ENCODE measurements at places on chromosomes 6 and 20.

DNA sequence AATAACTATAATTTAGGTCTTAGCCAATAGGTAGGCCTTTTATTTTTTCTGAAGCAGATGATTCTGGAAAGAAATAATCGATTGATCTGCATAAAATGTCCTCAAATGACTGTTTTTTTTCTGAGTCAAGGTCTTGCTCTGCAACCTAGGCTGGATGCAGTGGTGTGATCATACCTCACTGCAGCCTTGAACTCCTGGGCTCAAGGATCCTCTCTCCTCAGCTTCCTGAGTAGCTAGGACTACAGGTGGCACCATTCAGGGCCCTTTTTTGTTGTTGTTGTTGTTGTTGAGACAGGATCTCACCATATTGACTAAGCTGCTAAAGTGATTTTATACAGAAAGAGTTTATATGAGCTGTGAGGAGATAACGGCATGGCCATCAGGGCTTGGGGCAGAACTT, 18.2 kb downstream of the GLYATL3 start:
- no peak for DNase-seq

- no peak for DNase-seq
Measured at GRCh38 chr6:48826901-48827701, 636.0 kb downstream of the MMUT start.

DNA sequence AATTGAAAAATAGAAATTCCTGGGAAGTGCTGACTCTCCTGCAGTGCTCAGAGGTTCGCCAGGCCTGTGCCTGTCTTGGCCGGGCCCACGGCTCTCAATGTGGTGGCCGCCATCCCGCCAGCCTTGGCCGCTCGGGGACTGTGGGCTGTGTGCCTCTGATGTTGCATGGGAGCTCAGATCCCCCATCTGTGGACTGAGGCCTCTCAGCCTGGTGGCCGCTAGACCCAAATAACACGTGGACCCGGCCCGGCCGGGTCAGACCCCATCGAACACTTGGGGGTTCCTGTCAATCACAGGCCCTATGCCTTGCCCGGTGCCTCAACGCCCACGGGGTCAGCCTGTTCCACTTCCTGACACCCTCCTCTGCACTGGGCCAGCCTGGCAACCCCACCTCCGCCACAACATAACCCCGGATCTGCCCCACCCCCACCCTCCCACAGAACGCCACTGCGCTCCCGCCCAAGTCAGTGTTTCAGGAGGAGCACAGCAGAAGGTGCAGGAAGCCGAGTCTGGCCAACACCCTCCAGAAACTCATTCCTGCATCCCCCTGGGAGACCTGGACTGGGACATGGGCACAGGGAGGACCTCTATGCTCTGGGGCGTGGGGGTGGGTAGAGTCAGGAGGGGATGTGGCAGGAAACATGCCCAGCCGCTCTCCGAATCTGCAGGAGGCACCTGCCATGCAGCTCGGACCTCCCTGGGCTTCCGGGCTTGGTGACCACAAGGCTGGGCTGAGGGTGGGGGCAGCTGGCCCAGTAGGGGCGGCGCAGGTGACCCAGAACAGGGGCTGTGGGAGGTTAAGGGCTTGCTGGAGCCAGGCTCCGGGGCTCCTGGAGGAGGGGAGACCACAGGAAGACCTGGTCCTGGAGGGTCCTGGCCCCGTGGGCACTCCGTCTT, 98.7 kb upstream of the BHLHE23 start:
- DNase-seq: no peak

DNA sequence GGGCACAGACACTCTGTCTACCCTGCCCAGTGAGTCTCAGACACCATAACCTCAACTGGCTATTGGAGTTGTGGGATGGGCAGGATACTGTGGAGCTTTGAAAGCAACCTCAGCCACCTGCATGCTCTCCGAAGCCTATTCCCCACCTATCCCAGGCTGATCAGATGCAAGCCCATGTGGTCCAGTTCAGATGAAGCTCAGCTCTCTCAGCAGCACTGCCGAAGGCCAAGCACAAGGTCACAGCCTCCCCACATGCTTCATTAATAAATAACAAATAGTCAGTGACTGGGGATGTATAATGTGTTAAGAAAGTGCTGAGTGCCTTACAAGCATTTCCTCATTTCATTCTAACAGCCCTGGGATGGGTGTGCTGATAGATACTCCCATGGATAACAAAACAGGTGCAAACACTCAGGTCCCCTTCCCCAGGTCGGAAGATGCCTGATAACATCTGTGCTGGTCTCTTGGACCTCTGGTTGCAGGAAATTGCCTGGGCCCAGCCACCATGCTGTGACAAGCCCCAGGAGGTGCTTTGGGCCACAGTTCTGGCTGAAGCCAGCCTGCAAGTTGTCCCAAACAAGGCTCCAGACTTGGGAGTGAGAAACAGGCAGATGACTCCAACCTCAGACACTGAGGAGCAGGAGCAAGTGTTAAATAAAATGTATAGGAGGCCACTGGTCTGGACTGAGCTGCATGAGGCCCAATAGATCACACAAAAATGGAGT, 3.7 kb downstream of the ACSS1 start:
- DNase-seq: no peak

GRCh38 chr20:41592516-41593216, 25.5 kb downstream of the CHD6 start:
- DNase-seq: no peak

GRCh38 chr20:1894471-1894950, 696 bp upstream of the SIRPA start:
- no peak for DNase-seq

GRCh38 chr6:11273406-11274065, 41.1 kb upstream of the NEDD9 start:
- no peak for DNase-seq

- DNase-seq: no peak
Measured at GRCh38 chr6:117397536-117398227, 28.1 kb downstream of the ROS1 start.

DNA sequence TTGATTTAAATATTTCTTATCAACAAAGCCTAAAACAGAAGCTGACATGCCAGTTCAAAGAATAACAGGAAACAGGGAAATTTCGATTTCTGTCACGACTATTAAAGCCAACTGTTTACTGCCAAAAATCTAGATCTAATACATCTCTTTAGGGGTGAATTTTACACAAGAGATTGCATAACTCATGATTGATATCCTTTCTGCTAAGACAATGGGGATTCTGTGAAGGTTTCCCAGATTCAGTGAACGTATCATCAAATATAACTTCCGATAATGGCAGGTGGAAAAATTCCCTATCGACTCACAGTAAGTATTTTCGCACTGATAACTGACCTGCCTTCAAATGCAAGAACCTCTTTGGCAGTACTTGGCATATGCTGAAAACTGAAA, 42.9 kb downstream of the NHSL1 start:
- no peak for DNase-seq

DNA sequence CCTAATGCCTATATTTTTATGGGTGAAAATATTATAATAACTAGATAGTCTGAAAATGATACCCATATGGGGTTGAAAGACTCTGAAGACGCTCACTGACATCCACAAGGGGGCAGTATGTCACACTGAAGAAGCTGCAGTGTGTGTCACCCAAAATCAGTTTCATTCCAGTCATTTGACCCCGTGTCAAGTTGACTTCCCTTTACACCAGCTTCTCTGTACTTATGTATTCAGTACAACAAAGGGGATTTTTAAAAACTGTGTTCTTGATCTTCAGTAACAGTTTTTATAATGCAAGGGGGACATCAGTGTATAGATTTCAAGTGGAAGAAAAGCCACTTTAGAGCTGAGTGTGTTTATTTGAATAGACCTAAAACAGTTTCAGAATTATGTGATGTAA, 19.3 kb downstream of the FAXC start:
- peak; percentile 10 for DNase-seq

GRCh38 chr6:109257494-109257893, 124.8 kb downstream of the CD164 start:
- DNase-seq: no peak

DNA sequence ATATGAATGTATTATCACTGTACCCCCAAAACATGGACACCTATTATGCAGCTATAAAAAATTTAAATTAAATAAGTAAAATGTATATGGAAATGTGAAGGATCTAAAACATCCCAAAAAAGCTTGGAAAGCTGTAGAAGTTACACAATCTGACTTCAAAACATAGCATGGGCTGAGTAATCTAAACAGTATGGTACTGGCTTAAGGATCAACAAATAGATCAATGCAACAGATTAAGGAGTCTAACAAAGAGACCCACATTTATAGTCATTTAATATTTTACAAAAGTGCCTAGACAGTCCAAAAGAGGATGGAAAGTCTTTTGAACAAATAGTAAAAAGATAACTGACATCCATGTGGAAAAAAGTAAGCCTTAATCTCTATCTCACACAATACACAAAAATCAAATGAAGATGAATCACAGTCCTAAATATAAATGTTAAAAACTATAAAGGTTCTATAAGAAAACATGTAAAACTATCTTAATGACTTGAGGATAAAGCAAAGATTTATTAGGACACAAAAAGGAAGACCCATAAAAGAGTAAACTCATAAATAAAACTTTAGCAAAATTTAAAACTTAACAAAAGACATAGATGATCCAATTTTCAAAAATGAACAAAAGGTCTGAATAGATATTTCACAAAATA, 46.8 kb downstream of the RANBP9 start:
- DNase-seq: no peak

GRCh38 chr6:3388786-3389185, 68.1 kb downstream of the SLC22A23 start:
- no peak for DNase-seq

- DNase-seq: no peak
Measured at GRCh38 chr6:90495216-90495817, 91.6 kb downstream of the MAP3K7 start.

DNA sequence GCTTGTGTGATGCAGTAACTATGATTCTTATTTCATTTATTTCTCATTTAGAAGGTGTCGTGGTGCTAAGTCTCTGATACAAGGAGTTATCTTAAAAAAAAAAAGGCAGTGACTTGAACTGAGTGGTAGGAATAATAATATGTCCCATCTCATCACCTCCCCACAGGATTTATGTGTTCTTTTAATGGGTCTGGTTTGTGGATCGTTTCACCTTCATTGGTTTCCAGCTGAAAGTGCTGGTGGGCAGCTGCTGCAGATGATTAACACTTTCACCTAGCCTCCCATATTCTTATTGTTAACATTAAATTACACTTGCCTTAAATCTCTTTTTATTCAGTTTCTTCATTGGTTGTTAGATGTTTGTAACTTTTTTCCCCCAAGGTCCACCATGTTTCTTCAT, 68.8 kb downstream of the ANKRD6 start:
- no peak for DNase-seq

- DNase-seq: no peak
Measured at GRCh38 chr20:10336959-10337729, 96.9 kb downstream of the MKKS start.

DNA sequence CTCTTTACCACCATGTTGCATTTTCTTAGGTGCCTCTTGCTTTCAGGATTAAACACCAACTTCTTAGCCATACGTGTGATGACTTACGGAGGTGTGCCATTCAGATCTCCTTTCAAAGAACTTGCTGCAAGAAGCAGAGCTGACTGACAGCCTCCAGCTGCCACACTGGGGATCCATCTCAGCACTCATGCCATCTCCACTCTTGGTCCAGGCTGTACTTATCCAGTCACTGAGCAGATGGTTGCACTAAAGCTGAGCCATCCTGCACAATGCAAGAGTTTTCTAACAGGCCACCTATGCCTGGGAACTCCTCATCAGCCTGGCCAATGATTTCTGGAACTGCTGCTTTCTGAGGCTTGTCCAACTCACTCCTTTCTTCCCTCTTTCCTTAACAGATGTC, 31.4 kb upstream of the KIF6 start:
- no peak for DNase-seq

DNA sequence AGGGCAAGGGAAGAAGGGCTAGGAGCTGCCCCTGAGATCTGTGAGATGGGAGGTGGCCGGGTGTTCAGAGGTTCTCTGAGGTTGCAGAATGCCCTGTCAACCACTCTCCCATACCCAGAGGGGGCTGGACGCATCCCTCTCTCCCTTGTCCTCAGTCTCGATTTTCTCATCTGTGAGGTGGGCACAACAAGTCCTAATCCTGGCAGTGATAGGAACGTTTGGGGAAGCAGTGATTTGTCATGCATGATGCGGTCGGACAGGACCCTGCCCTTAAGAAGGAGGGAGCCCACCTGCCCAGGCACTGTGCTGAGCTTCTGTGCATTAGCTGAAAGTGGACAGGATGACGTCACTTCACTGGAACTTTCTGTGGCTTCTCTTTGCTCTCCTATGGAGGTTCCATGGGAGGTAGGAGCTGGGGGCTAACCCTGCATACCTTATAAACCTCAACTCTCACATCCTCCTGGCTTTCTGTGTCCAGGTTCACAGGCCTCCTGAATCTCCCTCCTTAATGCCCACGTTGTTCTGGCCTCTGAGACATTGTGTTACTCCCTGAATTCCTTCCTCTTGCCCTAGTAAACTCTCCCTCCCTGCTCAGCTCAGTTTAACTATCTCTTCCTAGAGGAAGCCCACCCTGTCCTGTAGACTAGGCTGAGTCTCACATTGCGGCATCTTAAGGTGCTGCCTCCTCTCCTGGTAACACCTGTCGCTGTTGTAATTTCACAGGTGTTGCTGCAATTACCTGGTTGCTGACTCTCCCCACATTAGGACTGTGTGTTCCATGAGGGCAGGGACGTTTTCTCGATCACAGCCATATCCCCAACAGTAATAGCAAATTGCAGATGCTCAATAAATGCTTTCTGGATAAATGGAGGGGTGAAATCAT, 30.1 kb upstream of the CSNK2A1 start:
- DNase-seq: no peak

- DNase-seq: no peak
Measured at GRCh38 chr6:45388328-45388727, 10.6 kb upstream of the SUPT3H start.

GRCh38 chr6:127554435-127555006, 22.5 kb upstream of the C6orf58 start:
- no peak for DNase-seq

DNA sequence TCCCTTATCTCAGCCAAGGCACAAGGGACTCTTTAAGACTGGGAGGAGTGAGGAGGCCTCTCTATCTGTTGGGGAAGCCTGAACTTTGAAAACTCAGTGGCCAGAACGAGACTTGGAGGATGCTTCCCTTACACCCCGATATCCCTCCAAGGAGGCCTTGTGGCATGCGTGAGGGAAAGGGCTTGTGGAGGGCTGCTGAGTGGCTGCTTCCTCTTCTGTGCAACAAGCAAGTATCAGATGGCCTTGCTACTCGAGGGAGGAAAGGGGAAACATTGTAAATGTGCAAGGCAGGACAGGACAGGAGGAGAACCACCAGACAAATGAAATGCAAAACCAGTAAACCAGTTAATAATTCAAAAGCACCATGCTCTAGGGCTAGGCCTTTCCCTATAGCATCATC, 306.5 kb upstream of the MAP3K7 start:
- DNase-seq: no peak

DNA sequence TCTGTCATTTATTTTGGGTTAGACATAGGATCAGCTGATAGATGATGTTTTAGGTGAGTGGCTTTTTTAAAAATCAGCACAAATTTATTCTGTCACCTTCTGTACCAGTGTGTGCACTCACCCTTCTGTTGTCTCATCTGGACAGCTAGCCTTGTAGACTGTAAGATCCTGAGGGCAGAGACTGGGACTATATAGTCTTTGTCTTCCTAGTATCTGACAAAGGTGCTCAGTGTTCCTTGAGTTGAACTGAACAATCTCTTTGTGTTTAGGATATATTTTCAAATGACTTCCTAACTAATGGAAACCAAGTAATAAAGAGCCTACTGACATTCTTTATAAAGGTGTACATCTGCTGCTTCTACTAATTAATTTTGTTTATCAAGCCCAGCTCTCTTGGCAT, 3.0 kb downstream of the DCBLD1 start:
- no peak for DNase-seq
